ENCODE measurements at places on chromosomes 3 and 15.

DNA sequence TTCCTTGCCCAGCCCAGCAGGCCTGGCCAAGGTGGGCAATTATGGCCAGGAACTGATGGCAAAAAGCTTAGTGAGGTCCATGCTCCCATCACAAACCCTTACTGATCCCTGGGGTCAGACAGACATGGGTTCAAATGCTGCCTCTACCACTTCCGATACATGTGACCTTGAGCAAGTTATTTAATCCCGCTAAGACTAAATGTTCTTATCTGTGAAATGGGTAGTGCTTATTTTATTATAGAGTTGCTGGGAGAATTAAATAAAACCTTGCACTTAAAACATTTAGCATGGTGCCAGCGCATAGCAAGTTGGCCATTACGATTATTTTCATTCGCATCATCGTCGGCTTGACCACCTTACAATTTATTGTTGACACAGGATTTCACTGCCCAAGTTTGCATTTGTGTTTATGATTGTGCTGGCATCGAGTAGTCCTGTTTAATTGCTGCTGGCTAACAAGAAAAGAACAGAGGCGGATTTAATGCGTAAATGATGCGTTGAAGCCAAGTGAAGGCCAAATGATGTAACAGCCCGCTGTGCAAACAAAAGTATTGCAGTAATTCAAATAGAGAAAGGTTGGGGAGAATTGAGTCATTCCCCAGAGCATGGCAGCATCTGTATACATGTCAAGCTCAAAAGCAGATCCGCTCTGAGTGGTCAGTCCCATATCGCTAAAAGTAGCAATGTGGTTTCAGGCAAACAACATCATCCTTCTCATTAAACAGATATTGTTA lies 7.3 kb upstream of the FURIN start:
- DNase-seq: no peak

DNA sequence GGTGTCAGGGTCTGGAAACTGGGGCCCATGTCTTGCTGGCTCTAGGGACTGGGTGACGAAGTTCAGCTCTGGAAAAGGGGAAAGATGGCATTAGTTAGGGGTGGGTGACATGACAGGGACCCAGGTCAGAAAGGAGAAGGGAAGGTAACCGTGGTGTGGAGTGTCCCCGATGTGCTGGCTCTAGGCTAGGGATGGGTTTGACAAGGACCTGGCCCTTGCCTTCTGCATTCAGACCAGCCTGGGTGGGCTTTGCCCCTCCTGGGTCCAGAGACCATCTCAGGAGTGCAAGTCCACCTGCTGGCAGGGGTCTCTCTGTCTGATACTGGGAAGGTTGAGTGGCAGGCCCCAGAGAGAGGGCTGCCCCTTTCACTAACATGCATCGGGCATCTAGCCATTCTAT lies 28.7 kb upstream of the ATP2B2 start:
- DNase-seq: no peak

DNA sequence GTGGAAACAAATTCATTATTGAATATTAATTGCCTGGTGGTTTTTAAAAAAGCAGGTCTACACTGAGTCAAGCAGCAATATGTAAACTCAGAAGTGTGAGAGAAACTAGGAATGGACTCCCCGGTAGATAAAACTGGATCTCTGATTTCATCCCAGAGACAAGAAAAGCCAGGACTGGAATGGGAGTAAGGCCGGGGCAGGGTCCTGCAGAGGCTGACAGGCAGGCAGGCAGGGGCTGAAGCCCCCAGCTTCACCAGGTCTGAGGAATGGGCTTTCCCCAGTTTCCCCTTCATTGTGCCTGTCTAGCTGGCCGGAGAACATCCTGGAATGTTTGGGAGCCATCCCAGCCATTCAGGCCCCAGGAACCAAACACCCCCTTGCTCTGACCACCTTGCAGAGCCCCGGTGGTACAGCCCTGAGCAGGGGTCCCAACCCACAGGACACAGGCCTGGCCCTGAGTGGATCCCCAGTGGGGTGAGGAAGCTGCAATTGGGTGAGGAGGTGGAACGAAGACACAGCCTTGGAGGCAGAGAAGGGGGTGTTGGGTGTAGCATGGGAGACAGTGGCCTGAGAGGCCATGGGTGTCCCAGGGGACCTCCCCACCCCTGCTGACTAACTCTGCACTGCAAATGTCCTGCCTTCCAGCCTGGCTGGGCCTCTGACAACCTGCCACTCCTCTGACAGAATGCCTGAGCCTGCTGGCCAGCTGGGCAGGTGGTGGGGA lies 31.7 kb upstream of the XYLB start:
- no peak for DNase-seq

- no peak for DNase-seq
Observed at GRCh38 chr3:158127250-158128219, 17.6 kb downstream of the RSRC1 start.

- DNase-seq: no peak
Observed at GRCh38 chr15:29470311-29470710, 200.7 kb upstream of the NSMCE3 start.

DNA sequence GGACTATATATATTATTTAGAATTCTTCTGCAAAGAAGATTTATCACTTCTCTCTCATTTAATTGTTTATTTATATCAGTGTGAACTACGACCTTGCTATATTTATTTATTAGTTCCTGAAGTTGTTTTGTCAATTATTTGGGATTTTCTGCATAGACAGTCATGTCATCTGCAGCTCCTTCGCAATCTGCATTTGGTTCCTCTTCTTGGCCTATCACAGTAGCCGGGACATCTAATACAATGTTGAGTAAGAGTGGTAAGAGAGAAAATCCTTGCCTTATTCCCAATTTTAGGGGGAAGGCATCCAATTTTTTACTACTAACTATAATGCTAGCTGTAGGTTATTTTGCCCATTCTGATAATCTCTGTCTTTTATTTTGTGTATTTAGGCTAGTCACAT lies 39.4 kb downstream of the FOXL2 start:
- DNase-seq: no peak

GRCh38 chr3:18633002-18633401 lies 207.9 kb upstream of the SATB1 start:
- DNase-seq: no peak

DNA sequence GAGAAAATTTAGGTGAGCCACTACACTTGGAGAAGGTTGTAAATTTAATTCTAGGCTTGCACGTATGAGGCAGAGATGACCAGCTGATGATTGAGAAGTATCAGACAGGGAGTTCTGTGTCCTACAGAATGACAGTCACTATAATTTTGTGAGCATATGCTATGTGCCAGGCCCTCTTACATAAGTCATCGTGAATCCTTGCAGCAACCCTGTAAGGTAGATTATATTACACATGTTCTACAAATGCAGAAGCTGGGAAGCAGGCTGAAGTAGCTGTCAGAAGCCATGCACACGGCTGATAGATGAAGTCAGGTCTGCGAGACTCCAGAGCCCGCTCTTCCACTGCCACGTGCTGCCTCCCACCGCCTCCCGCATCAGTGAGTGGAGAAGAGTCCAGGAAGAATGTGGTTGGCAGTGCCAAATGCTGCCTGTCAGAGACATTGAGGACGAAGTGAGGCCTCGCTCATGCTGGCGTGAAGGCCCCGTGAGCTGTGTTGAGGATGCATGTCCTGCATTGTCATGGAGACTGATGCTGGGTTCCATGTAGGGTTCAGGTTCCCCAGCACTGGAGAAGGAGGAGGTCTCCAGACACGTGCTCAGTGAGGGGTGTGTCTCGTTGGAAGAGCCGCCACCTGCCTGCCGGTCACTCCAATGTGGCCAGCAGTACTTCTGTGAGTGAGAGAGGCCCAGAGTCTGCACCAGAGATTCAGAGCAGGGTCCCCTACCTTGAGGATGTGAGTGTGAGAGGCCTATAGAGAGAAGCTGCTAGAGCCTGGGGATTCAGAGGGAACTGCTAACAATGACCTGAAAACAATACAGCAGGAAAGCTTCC lies 123.3 kb upstream of the PLXNA1 start:
- DNase-seq: no peak

- DNase-seq: no peak
Observed at GRCh38 chr3:40741729-40742128, 217.0 kb downstream of the ZNF621 start.

- no peak for DNase-seq
Observed at GRCh38 chr15:64193971-64194370, 31.1 kb upstream of the PPIB start.

- DNase-seq: no peak
Observed at GRCh38 chr3:148852271-148852992, 12.7 kb upstream of the CPA3 start.

DNA sequence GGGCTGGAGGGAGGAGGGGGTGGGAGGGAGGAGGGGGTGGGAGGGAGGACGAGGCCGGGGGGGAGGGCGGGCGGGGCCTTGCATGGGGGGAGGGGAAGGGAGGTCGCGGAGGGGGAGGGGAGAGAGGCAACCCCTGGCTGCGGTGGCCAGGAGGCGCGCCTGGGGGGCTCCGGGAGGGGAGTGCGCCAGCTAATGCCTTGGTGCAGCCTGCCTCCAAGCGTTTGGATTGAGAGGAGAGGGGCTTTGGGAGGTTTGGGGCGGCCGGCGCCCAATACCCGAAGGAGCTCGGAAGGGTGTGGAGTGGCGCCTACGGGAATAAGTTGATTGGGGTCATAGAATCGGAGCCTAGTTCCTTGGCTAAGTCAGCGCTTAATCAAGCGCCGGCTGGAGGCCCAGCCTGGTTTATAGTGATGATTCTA lies 557 bp downstream of the TFG start:
- DNase-seq: peak; percentile 39

DNA sequence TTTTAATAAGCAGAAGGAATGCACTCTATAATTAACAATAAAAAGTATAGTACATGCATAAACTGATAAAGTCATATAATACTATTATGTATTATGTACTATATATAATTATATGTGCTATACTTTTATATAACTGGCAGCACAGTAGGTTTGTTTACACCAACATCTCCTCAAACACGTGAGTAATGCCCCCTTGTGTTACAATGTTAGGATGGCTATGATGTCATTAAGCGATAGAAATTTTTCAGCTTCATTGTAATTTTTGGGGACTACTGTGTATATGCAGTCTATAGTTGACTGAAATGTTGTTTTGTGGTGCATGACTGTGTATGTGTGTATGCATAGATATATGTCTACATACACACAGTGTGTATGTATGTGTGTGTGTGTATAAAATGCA lies 100.6 kb downstream of the SLMAP start:
- no peak for DNase-seq

GRCh38 chr15:65528461-65529060 lies 1.7 kb upstream of the HACD3 start:
- DNase-seq: no peak

- no peak for DNase-seq
Observed at GRCh38 chr3:108175352-108175751, 46.9 kb downstream of the IFT57 start.

- no peak for DNase-seq
Observed at GRCh38 chr3:192881159-192881786, 36.4 kb downstream of the MB21D2 start.
